Stimulated activated effector memory CD8-positive, alpha-beta T cell treated with anti-CD3 and anti-CD28 coated beads, Interleukin-12 subunit alpha, Interleukin-12 subunit beta, amount 100 ng/mL, for 72 hours (primary cell): ENCODE measurements at places on chromosomes 7 and 10.
A peak's percentile ranks its signal among the peaks of the same experiment; 100 is the strongest.

- DNase-seq, result no peak
Observed at GRCh38 chr10:14460447-14460846, 129.7 kb upstream of the FRMD4A start.

- no peak for DNase-seq
Observed at GRCh38 chr10:124058346-124059003, 34.9 kb downstream of the CHST15 start.

DNA sequence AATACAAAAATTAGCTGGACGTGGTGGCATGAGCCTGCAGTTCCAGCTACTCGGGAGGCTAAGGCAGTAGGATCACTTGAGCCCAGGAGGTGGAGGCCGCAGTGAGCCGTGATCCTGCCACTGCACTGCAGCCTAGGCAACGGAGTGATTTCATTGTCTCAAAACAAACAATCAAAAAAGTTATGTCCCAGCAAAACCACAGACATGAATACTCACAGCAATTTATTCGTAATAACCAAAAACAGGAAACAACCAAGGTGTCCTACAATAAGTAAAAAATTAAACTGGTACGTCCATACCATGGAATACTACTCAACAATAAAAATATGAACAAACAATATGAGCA, 11.6 kb upstream of the CYTH3 start:
- DNase-seq, result no peak

DNA sequence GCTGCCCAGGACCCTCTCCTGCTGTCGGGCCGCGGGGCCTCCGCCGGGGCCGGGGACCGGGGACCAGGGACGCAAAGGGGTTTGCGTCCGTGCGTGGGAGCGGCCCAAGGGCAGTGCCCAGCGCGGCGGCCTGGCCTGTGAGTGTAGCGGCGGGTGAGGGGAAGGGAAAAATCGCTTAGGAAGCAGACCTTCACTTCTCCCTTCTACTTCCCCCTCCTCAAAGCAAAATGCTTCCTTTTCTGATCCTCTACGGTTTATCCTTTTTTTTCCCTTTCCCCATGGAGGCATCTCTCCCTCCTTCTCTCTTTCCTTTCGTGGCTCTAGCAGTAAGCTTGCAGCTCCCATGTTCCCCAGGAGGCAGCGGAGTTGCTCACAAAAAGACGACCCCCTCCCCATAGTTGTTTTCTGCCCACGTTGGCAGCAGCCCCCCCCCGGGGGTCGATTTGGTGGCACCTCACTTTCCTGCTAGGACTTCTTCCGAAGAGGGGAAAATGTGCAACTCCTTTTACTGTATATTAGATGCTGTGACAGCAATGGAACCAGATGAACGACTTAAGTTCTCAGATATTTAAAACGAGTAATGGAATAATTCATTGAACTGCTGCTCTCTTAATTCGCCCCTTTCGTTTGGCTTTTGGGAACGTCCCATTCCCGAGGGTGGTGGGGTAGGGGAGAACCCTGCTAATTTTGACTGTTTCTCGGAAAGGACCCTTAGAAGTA, 724 bp downstream of the CAPZA2 start:
- no peak for DNase-seq

DNA sequence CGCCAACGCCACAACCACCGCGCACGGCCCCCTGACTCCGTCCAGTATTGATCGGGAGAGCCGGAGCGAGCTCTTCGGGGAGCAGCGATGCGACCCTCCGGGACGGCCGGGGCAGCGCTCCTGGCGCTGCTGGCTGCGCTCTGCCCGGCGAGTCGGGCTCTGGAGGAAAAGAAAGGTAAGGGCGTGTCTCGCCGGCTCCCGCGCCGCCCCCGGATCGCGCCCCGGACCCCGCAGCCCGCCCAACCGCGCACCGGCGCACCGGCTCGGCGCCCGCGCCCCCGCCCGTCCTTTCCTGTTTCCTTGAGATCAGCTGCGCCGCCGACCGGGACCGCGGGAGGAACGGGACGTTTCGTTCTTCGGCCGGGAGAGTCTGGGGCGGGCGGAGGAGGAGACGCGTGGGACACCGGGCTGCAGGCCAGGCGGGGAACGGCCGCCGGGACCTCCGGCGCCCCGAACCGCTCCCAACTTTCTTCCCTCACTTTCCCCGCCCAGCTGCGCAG, 424 bp downstream of the EGFR start:
- no peak for DNase-seq

DNA sequence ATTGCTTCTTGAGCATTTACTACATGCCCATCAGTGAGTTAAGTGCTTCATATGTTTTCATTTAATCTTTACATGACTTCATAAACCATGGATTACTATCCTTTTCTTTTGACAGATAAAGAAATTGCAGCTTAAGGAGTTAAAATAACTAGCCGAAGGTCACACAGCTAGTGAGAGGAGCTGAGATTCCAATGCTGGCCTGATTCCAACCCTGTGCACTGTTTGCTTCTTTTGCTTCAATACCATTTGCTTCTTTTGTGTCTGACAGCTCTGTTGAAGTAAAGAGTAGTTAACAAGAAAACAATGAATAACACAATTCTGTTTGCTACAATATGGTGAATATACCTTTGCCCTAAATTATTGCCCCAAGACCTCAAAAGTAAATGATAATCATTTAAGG, 132.4 kb downstream of the GRM3 start:
- no peak for DNase-seq

GRCh38 chr7:86939197-86939814, 120.1 kb downstream of the ELAPOR2 start:
- peak; percentile 16 for DNase-seq

DNA sequence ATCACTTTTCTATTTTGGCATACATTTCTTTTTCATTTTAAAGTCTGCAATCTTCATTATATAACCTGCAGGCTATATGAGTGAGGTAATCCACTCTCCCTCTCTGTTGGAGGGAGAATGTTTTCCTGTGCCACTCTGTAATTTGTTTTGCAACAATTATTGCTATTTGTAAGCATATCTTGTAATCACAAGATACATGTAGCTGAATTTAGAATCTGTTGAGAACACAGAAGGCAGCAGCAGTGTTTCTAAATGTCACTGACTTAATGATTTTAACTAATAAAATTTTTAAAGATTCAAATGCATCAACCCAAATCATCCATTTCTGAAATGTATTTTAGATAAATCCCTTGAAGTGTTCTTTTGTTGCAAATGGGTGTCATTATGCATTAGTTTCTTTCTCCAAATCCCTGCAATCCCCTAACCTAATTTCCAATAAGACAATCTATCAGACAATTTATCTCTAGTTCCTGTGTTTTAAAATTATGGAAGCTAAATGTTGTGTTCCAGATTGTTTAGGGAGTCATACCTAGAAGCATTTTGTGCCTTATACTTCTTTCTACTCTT, 19.8 kb upstream of the UMAD1 start:
- DNase-seq, result no peak

- no peak for DNase-seq
Observed at GRCh38 chr10:10855151-10855581, 162.5 kb upstream of the CELF2 start.

GRCh38 chr7:87028636-87029035, 30.8 kb downstream of the ELAPOR2 start:
- no peak for DNase-seq

DNA sequence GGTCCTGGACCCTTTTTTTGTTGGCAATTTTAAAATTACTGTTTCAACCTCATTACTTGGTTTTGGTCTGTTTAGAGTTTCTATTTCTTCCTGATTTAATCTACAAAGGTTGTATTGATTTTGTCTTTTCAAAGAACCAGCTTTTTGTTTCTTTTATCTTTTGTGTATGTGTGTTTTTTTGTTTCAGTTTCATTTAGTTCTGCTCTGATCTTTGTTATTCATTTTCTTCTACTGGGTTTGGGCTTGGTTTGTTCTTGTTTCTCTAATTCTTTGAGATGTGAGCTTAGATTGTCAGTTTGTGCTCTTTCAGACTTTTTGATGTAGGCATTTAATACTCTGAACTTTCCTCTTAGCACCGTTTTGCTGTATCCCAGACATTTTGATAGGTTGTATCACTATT, 8.5 kb upstream of the MRPS33 start:
- DNase-seq, result no peak

DNA sequence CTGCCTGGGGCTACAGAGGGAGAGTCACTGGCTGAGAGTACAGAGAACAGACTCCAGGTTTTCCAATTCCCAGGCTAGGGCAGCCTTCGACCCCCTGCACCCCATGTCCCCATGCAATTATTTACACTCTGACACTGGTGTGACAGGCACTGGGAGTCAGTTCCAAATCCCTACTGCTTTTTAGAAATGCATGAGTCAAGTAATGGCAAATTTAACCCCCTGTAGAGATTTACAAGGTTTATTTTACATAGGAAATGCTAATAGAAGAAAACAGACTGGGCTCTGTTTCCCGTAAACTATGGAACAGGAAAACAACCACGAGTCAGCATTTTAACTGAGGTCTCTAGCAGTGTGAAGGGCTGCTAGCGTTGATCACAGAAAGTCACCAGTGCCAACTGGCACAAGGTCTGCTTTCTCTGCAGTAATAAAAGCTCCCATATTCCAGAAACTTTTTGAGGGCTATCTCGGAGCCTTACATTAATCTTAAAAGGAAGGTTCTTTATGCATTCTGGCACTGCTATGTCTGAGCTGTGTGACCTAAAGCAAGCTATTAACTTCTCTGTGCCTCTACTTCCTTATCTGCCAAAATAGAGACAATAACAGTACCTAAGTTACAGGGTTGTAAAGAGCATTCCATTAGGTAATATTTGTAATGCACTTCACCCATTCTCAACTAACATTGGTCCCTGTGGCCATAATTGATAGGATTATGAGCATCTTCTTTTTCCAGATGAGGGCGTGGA, 28.2 kb downstream of the NOD1 start:
- DNase-seq, result no peak
